ENCODE measurements at places on chromosomes 1 and 21. TPM values are rescaled to one million over a fixed set of nuclear protein-coding genes. Genes with fewer than 3 reads are reported as not detected.

GRCh38 chr1:241156231-241156965 lies 200.6 kb downstream of the RGS7 start:
- no peak for DNase-seq

DNA sequence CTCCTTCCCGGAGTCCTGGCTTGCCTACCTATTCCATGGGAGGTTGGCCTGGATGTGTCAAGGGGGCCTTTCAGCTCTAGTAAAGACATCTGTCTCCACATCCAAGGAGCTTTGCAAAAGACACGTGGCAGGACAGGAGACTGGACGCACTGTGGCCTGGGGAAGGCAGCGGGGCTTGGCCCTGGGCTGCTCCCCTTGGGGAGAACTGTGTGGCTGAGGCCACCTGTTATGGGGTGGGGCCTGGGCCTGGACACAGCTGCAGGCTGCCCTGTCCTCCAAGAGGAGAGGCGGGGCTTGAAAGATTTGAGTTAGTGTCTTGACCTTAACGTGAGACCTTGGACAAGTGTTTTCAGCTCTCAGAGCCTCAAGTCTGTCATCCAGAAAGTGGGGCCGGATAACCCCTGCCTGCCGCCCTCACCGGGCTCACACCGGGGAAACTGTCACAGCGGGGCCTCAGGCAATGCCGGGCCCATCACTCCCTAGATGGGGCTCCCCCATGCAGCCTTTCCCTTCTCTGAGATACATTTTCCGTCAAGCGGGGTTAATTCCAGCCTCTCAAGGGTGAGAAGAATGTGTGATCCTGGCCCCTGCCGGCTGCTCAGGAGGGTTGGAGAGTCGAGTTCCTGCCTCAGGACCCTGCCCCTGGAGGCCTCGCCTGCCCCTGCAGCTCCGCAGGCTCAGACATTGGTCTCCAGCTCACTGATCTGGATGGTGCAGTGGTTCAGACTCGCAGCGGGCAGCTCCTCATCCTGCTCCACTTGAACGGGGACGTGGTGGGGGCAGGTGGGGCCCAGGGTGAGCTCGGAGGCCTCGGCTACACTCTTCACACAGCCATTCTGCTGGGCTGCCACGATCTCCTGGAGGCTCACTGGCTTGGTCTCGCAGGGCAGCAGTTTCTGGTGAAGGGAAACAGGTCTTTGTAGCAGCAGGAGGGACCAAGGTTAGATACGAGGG lies 25.6 kb downstream of the PODN start:
- DNase-seq: no peak

DNA sequence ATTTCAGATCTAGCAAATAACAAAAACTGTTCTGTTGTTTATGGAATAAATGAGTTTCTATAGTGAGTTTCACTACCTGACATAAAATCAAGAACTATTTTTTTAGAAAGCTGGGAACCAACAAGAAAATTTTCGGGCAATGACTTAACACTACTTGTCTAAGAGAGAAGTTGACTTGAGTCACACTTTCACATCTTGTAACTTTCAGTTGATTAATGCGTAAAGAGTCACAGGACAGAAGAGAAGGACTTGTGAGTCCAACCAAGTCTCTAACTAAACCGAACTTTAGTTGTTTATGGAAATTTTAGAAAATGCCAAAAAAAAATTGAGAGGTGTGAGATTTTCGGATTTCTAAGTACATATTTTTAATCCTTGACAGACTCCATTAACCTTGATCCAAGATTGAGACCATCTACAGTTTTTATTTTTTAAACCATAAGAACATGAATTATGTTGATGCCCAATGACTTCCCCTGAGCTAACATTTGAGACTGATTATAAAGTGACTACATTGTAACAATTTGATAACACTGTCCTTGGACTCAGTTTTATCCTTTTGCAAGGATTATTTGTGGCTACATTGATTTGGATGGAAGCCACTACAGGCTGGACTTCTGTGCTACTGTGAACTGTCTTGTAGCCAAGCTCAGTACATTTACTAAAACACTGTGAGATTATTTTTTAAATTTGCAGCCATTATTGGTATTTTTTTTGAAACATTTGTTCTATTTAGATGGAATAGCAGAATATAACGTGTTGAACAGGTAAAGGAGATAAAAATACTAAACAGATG lies 284.0 kb downstream of the PTPRC start:
- DNase-seq: no peak

- no peak for DNase-seq
Measured at GRCh38 chr1:191963781-191964455, 194.3 kb upstream of the RGS18 start.

DNA sequence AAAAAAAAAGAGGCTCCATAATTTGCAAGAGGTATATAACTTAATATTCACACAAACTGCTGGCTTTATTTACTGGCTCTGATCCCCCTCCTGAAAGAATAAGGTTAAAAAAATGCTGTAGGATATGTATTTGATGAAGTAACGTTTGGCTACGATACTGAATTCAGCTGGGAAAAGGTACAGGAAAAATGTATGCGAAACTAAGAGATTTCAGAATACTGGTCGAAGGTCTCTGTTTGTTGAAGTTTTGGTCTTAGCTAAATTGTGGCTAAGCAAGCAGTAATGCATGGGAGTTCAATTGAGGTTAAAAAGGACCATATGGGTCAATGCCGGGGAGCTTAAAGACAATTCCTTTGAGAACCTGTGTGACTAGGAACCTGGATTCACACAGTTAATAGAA lies 355.5 kb upstream of the NCAM2 start:
- DNase-seq: no peak

- no peak for DNase-seq
Measured at GRCh38 chr1:168719306-168720111, 9.5 kb downstream of the DPT start.

Gene LRRC8B
- total RNA-seq: 7.0 TPM

Gene PLA2G2F
- 1.3 TPM for total RNA-seq

Gene CFHR5
- total RNA-seq: not detected

Gene NIPAL3
- total RNA-seq: 13.9 TPM

Gene CLCA1
- not detected for total RNA-seq

Gene FAM151A
- total RNA-seq: not detected

Gene GJA9
- 0.16 TPM for total RNA-seq

All from urinary bladder (tissue), 4 donors.